ENCODE measurements at places on chromosomes 1 and 21.

- no peak for DNase-seq
These were observed 102.4 kb downstream of the BRINP2 start for GRCh38 chr1:177273141-177273540.

DNA sequence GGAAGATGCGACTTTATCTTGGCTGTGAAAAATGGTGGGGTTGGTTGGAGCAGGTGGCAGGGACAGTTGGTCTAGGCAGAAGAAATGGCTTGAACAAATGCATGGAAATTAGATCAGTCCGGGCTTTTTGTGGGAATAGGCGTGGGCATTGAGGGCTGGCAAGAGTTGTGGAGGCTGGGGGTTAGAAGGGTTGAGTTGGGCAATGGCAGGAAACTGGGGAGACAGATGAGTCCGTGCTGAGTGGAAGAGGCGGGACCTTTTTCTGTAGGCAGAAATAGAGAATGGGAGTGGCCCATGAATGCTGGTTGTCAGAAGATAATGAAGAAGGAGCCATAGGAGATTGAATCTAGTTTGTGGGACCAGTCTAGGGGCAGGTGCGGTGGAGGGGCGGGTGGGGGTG lies 6.9 kb downstream of the PDPN start:
- no peak for DNase-seq

GRCh38 chr21:41009398-41010100 lies 158.4 kb upstream of the BACE2 start:
- no peak for DNase-seq

DNA sequence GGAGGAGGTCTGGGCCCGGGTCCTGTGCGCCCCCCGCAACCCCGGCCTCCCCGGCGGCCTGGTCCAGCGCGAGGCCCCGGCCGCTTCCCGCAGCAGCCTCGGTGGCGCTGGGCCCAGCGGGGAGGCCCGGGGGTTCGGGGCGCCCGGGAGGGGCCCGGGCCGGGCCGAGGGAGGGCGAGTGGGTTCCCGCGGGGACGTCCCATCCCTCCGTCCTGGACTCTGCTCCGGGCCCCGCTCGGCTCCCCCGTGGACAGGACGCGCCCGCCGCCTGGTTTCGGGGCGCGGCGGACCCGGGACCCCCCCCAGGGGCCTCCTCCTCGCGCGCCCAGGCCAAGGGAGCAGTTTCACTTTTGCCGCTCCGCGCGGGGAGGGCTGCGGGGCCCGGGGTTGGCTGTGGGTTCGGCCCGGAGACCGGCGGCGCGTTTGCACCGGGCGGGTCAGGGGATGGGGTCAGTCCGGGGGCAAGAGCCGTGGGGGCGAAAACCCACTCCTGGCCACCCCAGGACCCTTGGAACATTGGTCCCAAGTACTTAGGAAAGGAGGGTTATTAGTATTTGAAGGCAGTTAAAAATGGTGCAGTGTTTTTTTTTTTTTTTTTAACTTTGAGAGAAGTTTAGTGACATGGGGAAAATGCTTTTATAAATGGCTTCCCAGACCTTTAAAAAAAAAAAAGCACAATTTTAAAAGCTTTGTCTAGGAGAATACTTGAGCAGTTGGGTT lies 677 bp downstream of the AGPAT3 start:
- DNase-seq, result no peak

DNA sequence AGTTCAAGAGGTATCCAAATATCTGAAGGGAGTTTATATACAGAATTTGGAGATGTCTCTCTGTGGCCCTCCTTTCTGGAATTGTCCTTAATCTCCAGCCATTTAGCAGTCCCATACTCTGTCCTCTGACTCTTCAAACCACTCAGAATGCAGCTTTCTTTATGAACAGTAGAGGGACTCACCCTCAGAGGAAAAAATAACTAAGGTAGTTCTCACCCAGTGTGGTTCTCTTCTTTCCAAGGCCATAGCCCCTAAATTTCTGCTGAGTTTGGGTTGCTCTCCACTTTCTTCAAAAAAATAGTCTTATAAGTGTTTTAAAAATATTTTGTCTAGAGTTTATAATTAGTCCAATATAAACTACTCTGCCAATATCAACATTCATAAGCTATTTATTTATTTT lies 369.7 kb downstream of the MATN1 start:
- no peak for DNase-seq
